Hippocampal formation (tissue), 2 donors: ENCODE measurements at places on chromosomes 16 and 17.

- DNase-seq, result no peak
Observed at GRCh38 chr16:88924834-88925539, 52.0 kb downstream of the CBFA2T3 start.

- no peak for DNase-seq
Observed at GRCh38 chr17:51742571-51742970, 415.9 kb downstream of the CA10 start.

GRCh38 chr16:7745276-7745675 lies 412.6 kb downstream of the RBFOX1 start:
- peak; percentile 50 for DNase-seq

GRCh38 chr17:11170881-11171280 lies 70.1 kb upstream of the SHISA6 start:
- no peak for DNase-seq

- DNase-seq, result no peak
Observed at GRCh38 chr16:4517812-4518680, 20.5 kb downstream of the CDIP1 start.

DNA sequence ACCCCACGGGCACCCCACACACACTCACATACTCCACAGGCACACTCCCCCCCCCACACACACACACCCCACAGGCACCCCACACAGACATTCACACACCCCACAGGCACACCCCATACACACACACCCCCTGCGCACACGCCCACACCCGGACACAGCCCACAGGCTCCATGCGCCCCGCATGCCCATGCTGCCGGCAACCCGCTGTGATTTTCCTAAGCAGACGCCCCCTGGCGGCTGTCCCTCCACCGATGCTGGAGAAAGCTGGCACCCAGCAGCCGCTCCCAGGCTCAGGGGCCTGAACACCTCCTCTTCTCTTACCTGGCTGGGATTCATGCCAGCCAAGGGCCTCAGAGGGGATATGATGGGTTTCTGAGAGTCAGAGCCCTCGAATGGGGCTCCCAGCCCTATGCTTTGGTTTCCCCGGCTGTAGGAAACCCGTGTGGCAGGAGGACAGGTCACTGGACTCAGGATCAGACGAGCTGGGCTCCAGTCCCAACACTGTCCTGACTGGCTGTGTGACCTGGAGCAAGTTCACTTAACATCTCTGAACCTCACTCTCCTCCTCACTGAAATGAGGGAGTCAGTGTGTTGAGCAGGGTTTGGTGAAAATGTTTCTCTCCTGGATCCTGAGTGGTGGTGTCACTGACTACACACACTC lies 19.6 kb upstream of the TNFRSF13B start:
- peak; percentile 70 for DNase-seq

DNA sequence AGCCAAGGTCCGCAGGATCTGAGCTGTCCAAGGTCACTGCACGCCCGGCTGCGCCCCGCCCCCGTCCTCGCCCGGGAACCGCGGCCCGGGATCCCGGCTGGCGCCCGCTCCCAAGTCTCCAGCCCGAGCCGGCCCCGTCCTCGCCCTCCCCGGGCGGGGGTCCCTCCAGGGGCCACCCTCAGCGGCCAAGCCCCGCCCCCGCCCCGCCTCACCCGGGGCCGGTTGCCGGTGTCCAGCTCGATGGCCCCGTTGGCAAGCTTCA lies 216 bp downstream of the VPS9D1 start:
- DNase-seq, result no peak

DNA sequence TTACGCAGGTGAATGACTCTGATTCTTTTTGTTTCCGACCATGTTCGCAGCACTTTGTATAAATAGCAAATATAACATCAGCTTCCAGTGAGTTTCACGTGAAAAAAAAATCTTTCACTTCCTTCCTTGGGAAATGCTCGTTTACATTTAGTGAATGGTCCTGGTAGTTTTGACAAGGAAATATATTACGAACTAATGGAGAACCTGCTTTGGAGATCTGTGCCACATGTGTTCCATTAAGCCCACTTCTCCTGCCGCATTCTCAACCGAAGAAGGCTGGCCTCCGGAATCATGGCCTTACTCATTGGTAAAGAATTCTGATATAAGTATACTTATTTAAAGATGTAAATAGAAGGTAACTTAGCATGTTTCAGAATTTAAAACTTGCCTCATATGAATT lies 3.6 kb downstream of the CRAMP1 start:
- DNase-seq, result no peak

DNA sequence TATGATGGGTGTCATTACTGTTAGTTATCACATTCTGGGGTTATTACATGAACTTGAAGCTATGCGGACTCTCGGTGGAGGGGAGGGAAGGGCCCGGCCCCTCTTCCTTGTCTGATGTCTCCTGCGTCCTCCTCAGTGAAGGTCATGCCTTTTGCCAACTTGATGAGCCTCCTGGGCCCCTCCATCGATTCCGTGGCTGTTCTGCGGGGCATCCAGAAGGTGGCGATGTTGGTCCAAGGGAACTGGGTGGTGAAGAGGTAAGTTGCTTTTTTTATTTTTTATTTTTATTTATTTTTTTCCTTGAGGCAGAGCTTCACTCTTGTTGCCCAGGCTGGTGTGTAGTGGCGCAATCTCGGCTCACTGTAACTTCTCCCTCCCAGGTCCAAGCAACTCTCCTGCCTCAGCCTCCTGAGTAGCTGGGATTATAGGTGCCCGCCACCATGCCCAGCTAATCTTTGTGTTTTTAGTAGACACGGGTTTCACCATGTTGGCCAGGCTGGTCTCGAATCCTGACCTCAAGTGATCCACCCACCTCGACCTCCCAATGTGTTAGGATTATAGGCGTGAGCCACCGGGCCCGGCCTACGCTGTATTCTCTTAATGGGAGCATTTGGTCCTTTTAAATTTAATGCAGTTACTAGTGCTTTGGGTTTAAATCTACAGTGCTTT lies 21.6 kb downstream of the POLR3E start:
- no peak for DNase-seq

DNA sequence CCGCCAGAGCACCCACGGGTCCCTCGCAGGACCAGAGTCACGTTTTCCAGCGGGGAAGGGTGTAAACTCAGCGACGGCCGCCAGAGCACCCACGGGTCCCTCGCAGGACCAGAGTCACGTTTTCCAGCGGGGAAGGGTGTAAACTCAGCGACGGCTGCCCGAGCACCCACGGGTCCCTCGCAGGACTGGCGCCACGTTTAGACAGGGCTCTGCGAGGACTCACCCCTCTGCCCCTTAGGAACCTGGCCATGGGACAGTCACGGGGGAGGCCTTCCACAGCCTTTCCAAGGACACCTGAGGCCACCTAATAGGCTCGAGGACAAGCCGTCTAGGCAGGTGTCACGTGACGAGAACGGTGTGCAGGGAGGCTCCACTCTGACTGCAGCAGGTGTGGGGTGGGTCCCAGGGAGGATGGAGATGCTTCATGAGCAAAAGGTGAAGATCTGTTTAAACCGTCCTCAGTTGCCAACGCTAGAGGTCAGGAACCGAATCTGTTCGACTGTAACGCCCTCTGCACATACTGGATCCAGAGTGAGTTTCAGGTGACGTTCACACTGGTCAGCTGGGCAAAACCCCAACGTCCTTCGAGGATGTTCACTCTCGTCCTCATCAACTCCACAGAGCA lies 48.0 kb upstream of the METRNL start:
- no peak for DNase-seq

DNA sequence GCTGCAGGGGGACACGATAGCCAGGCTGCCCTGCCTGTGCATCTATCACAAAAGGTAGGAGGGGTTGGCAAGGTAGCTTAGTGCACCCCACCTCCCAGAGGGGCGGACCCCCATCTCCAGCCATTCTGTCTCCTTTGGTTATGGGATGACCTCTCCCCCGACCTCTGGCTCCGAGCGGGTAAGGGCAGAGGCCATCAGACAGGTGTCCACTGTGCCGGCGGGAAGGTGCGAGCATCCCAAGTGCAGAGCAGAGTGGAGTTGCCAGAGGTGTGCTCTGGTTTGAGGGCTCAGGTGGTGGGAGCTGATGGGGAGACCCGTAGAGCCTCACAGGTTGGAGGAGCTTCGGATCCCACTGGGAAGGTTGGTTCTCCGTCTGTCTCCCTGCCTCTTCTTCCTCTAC lies 11.7 kb downstream of the LDHD start:
- DNase-seq, result no peak

DNA sequence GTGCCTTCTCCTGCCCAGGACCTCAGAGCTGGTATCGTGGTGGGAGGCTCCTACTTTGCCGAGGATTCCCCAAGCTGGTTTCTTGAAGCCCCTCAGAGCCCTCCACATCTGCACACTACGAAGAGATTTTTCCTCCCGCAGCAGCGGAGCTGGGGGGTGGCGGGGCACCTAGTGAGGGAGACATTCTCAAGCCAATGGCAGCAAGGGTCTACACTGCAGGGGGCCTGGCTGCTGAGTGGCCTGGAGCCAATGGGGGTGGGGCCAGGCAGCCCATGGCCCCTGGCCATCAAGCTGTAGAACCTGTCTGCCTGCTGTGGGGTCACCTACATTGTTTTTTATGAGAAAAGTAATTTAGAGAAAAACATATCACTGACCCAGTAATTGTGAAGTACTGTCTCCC lies 5.0 kb downstream of the SLC26A11 start:
- DNase-seq, result no peak

GRCh38 chr16:89246903-89247733 lies 29.6 kb downstream of the ZNF778 start:
- DNase-seq, result peak; percentile 90

- no peak for DNase-seq
Observed at GRCh38 chr16:69837380-69837779, 75.2 kb downstream of the WWP2 start.

GRCh38 chr16:74817851-74818250 lies 43.2 kb upstream of the FA2H start:
- no peak for DNase-seq

DNA sequence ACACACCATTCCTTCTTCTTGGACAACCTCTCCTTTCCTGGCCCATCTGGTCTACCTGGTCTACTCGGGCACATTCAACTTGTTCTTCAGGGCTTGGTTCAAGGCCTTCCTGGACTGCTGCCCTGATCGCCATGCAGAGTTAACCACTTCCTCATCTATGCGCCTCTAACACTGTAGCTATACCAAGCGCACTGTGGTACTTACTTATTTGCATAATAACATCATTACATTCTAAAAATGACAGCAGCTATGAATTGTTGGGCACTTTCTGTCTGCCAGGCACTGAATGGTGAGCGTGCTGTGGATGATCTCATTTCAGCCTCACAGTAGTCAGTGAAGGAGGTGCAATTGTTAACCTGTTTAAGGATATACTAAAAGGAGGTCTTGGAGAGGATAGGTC lies 66.9 kb upstream of the SDK2 start:
- DNase-seq, result no peak

DNA sequence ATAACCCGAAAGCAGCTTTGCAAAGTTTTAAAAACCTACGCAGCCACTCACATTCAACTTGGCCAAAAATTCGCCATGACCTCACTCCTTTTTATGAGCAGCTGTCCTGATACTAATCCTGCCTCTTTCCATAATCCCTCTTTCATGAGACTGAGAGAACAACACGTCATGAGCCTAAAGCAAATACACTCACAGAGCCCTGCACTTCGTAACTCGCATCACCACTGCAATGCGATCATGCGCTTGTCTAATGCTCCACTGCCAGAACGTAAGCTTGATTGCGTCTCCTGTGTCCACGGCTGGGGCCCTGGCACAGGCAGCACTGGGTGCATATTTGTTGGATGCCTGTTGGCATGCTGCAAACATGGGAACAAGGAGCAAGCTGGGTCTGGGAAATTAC lies 36.2 kb downstream of the CDRT4 start:
- no peak for DNase-seq

- DNase-seq, result no peak
Observed at GRCh38 chr16:1082952-1083675, 10.6 kb downstream of the SSTR5 start.

DNA sequence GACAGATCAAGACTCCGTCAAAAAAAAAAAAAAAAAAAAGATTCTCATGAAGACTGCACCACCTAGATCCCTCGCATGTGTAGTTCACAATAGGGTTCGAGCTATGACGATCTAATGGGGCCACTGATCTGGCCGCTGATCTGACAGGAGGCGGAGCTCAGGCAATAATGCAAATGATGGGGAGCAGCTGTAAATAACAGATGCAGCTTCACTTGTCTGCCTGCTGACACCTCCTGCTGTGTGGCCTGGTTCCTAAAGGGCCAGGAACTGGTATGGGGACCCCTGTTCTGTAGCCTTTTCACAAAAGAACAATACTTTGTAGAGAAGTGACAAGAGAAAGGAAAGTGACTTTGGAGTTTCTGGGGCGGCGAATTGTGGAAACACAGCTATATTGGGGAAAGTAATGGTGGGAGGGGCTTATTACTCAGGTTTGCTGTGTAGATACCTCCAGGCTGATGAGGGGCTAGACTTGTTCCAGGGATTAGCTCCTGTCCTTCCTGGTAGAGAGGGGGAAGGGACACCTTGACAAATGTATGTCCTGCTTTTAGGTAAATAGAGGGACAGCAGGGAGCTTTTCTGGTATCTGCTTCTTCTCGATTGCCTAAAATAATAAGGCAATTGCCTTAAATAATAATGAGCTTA lies 57.1 kb downstream of the HAPSTR1 start:
- DNase-seq, result no peak

DNA sequence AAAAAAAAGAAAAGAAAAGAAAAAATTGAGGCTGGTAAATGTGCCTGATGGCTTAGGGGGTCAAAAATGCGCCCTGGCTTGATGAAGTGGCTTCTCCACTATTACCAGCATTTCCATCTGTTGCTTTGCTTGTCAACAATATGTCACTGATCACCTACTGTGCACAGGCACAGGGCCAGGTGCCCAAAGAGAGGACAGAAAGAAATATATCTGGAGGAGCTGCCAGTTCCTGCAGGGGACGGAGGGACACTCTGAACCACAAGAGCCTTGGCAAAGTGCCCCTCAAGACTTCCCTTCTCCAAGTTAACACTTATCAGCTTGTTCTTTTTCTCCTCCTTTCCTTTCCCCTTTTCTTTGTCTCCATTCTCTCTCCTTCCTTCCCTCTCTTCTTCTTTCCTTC lies 34.7 kb downstream of the GINS3 start:
- DNase-seq, result no peak

- DNase-seq, result no peak
Observed at GRCh38 chr17:1454541-1454940, 1.5 kb downstream of the CRK start.

DNA sequence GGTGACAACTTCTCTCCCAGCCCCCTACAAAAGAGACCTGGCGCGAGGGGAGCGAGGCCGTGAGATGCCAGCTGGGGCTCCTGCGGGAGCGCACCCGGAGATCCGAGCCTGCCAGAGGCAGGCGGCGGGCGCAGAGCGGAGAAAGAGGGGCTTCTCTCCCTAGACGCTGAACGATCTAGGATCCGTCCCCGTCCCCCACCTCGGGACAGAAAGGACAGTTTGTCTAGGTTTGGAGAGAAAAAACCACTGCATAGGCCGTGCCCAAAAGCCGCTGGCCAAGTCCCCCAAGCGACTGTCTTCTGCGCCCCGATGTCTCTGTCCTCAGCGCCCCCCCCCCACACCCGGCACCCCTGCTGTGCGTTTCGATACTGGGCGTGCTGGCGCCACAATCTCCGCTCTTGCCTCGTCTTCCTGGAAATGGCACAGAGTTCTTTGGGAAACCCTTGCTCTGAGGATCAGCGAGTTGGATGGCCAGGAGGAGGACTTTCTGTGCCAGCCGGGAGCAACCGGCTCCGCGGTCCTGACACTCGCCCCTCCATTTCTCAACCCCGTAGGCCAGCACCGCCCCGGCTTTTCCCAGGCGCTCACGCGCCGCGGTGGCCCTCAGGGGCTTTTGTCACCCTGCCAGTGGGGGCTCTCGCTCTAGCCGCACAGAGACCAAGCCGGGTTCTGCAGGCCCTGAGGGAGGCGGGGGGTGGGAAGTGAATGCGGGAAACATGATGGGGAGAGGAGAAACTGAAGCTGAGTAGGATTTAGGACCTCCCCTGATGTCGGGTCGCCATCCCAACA lies 1.0 kb downstream of the SSTR2 start:
- no peak for DNase-seq

- no peak for DNase-seq
Observed at GRCh38 chr17:76051561-76051960, 20.8 kb downstream of the SRP68 start.
